ENCODE measurements at places on chromosomes 4 and X.

DNA sequence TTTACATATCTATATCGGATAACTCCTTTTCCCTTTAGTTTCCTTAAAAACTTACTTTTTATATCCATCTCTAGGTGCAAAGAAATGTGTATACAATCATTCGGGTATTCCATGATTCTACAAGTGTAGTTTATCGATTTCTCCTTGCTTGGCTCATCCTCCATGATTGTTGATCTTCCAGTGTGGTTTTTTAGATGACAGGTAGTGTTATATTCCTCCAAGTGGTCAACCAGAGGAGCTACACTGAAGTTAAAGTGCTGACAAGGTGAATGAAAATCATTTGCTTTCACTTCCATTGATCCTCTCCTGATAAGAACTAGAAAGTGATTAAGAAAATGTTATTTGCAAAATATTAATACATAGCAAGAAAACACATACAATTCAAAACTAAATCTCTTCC lies 38.5 kb downstream of the TMEM156 start:
- peaks cover 76% of the 10 kb centered on the region for H3K36me3 ChIP-seq
- no peak overlapping the region for H3K4me3 ChIP-seq
- H3K27me3 ChIP-seq: no peaks in the 10 kb centered on the region
- H3K27ac ChIP-seq: peak overlapping the region; percentile 20
- DNase-seq: no peak

DNA sequence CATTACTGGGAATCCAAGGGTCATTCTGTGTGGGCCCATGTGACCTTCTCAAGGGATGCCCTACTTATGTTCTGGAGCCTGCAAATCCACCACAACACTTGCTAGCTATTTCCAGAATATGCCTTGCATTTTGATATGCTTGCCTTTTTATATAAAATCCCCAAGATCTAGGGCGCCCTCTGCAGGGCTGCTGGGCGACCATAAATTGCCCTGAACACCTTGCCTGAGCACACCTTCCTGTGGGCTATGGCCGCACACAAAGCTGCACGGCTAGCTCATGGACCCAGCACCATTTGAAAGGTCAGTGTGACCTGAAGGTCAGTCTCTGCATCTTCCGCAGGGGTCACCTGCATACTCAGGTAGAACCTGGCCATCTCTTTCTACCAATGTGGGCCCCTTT lies 311.7 kb downstream of the NLGN4X start:
- no peaks in the 10 kb centered on the region for H3K27me3 ChIP-seq
- no peak overlapping the region for H3K4me3 ChIP-seq
- no peaks in the 10 kb centered on the region for H3K36me3 ChIP-seq
- DNase-seq: no peak
- no peaks in the 10 kb centered on the region for H3K4me1 ChIP-seq

- DNase-seq: no peak
- no peaks in the 10 kb centered on the region for H3K4me1 ChIP-seq
- peaks cover 8% of the 10 kb centered on the region for H3K27me3 ChIP-seq
- no peak overlapping the region for H3K4me3 ChIP-seq
- H3K36me3 ChIP-seq: peaks cover 2% of the 10 kb centered on the region
Measured at GRCh38 chr4:8048856-8049676, 109.4 kb upstream of the AFAP1 start.

DNA sequence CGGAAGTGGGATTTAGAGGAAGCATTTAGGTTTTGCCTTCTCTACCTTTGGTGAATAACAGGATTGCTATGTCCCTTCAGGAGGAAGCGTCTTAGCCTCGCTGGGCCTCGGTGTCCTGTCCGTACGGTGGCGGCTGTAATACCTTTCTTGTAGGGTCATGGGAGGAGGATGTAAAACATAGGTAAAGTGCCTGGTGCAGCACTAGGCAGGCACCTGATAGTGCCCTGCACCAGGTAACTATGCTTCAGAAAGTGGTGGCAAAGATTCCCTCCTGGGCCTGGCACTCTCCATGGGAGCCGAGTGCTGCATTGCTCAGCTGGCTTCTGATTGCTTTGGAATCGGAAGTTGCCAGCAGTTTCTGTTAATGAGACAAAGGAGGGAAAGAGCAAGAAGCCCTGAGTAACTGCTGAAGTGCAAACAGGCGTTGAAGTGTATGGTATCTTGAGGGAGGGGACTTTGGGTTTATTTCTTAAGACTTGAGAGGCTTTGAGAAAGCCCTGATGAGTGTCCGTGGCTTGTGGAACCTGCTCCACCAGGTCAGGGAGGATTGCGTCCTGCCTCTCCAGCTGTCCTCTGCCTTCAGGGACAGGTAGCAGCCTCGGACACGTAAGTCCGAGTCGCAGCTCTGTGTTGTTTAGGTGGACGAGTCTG lies 45.8 kb downstream of the TBC1D14 start:
- no peak overlapping the region for H3K27ac ChIP-seq
- no peak for DNase-seq
- no peaks in the 10 kb centered on the region for H3K27me3 ChIP-seq
- H3K36me3 ChIP-seq: no peaks in the 10 kb centered on the region
- no peak overlapping the region for H3K4me3 ChIP-seq

GRCh38 chr4:155592179-155592937 lies 74.3 kb upstream of the GUCY1A1 start:
- DNase-seq: no peak
- no peaks in the 10 kb centered on the region for H3K36me3 ChIP-seq
- no peak overlapping the region for H3K4me3 ChIP-seq

DNA sequence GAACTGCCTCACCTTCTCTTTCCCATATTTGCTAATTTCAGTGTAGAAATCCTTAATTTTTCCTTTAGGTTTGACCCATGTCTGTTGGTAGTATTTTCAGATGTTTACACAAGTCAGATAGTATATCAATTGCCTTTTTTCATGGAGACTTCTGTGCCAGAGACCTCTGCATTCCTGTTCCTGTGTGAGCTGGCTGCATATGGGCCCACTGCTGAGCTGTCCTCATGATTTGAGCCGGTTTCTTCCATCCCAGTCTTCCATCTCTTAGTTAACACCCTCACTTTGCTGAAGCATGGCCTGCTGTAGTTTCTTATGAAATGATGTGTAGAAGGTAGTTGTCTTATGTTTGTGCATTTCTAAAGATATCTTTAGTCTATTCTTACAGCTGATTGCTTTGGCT lies 40.0 kb downstream of the CDS1 start:
- DNase-seq: no peak
- H3K4me3 ChIP-seq: no peak overlapping the region
- H3K4me1 ChIP-seq: peaks cover 8% of the 10 kb centered on the region

GRCh38 chr4:153713866-153714646 lies 30.0 kb downstream of the TLR2 start:
- H3K27ac ChIP-seq: no peak overlapping the region
- DNase-seq: no peak
- H3K4me1 ChIP-seq: no peaks in the 10 kb centered on the region

DNA sequence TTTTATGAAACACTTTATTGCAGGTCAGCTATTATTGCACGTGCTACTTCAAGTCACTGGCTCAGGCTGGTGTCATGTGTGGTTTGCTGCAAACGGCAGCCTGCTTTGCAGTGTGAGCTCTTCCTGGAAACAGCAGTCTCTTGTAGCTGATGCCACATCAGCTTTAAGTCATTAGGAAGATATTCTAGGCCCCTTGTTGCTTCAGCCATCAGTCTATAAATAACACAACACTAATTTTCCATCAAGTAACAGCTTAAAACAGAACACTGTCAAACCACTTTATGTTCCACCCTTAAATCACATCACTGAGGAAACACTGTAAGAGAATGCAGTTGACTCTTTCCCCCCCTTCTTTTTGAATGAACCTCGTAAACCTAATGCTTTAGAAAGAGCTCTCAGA lies 93.8 kb downstream of the GATB start:
- H3K4me1 ChIP-seq: no peaks in the 10 kb centered on the region
- no peak for DNase-seq
- H3K27ac ChIP-seq: no peak overlapping the region
- no peaks in the 10 kb centered on the region for H3K27me3 ChIP-seq
- no peak overlapping the region for H3K4me3 ChIP-seq
- peaks cover 8% of the 10 kb centered on the region for H3K36me3 ChIP-seq

- DNase-seq: no peak
- no peak overlapping the region for H3K4me3 ChIP-seq
- no peaks in the 10 kb centered on the region for H3K27me3 ChIP-seq
- H3K4me1 ChIP-seq: no peaks in the 10 kb centered on the region
- no peak overlapping the region for H3K27ac ChIP-seq
- no peaks in the 10 kb centered on the region for H3K36me3 ChIP-seq
Measured at GRCh38 chrX:136896121-136896914, 15.8 kb upstream of the RBMX start.

DNA sequence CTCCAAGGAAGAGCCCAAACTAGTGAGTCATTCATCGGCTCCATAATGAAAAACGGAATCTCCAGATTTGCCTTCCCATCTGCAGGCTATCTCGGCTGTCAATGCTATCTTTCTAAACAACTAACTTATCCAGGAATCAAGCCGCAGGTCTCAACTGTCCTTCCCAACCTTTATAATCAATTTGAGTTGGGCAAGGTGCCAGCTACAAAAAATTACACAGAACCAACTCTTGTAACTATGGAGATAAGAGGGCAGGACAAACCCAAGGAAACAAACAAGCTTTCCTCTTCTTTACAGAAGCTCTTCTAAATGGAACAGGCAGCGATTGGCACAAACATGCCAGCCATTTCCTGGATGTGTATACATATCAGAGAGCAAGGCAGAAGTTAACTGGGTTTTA lies 61.2 kb upstream of the RAI2 start:
- no peak for DNase-seq
- no peaks in the 10 kb centered on the region for H3K36me3 ChIP-seq
- no peak overlapping the region for H3K4me3 ChIP-seq
- H3K27ac ChIP-seq: no peak overlapping the region

DNA sequence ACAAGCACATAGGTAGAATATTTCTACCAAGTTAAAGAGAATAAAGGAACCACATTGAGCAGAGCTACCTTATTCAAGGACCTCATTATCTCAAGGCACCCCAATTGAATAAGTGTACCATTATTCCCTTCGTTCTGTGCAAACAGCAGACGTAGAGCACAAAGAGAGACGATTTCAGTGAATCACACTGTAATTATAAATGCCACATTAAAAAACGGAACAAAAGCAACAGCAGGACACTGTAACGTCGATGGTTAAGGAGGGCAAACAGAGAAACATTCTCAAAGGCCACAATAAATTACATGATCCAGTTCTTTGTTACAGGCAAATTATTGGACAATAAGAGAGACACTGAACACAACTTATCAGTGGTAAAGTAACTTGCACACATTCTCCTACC lies 644.1 kb upstream of the TENM3 start:
- DNase-seq: no peak
- no peaks in the 10 kb centered on the region for H3K27me3 ChIP-seq
- H3K4me1 ChIP-seq: no peaks in the 10 kb centered on the region
- no peak overlapping the region for H3K4me3 ChIP-seq
- H3K27ac ChIP-seq: no peak overlapping the region

DNA sequence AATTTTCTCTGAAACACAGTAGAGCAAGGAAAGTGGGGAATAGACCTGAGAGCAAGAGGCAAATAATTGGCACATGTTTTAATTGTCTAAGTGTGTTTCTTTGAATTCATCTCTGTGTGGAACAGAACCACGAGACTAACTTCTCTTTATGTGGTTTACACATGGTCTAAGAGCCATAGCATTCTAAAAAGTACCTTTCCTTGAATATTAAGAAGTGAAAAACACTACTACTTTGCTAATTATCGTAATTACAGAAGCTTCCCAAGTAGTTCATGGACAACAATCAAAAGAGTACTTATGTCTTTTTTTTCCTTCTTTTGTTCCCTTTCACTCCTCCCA lies 2.9 kb upstream of the CYBB start:
- peak overlapping the region; percentile 50 for H3K4me3 ChIP-seq
- H3K4me1 ChIP-seq: peaks cover 39% of the 10 kb centered on the region
- H3K36me3 ChIP-seq: peaks cover 14% of the 10 kb centered on the region
- no peak for DNase-seq
- H3K27ac ChIP-seq: peak overlapping the region; percentile 87
